Activated CD4-positive, alpha-beta T cell treated with anti-CD3 and anti-CD28 coated beads for 4 hours (primary cell): ENCODE measurements at places on chromosomes 11 and 22.

- DNase-seq, result no peak
These were observed 3.5 kb downstream of the ARRB1 start for GRCh38 chr11:75347781-75348566.

- no peak for DNase-seq
These were observed 26.9 kb downstream of the CD82 start for GRCh38 chr11:44592125-44592940.

DNA sequence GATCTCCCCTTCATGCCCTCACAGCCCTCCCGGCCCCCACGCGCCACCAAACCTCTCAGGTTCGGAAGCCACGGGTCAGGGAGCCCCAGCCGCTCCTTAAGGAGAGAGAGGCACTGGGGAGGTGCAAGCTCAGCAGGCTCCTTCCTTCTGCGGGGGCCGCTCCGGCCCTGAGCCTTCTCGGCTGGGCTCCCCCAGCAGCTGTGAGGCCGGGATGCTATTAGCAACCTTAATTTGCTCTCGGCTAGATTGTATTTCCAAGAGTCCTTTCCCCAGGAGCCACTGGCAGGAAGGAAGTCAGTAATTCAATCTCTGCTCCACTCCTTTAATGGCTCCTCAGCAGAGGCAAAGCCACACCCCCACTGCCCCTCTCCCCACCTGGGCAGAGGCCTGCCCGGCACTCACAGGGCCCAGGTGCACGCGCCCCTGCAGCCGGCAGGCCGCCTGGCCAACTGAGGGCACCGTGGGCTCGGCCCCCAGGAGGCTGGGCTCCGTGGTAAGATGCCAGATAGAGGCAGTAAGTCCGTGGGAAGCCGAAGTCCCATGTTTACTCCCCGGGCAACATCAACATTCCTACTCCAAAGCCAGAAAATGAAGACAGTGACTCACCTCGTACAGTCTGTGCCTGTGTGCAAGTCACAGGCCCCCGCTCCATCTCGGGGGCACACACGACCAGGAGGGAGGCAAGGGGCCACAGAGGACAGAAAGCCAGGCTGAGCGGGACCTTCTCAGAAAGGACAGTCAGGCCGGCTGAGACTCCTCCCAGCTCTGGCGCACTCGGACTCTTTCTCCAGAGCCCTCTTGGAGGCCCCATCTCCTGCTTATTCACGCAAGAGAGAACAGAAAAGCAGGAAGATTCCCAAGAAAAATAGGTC, 5.2 kb downstream of the IGSF9B start:
- no peak for DNase-seq

DNA sequence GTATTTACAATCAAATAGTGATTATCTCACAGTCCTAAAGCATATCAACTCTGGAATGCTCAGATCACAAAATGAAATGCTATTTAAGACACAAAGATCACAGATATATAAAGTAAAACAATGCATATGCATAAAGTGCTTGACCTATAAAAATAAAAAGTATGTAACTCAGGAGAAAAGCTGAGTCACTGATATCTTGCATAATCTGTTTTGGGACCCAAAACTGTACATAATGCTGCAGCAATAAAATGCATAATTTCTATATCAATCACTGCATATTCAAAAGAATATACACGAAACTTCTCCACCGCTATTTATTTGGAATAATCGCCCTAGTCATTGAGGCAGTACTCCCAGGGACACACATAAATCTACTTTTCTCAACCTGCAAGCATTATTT, 34.9 kb upstream of the GRIA4 start:
- DNase-seq, result no peak

DNA sequence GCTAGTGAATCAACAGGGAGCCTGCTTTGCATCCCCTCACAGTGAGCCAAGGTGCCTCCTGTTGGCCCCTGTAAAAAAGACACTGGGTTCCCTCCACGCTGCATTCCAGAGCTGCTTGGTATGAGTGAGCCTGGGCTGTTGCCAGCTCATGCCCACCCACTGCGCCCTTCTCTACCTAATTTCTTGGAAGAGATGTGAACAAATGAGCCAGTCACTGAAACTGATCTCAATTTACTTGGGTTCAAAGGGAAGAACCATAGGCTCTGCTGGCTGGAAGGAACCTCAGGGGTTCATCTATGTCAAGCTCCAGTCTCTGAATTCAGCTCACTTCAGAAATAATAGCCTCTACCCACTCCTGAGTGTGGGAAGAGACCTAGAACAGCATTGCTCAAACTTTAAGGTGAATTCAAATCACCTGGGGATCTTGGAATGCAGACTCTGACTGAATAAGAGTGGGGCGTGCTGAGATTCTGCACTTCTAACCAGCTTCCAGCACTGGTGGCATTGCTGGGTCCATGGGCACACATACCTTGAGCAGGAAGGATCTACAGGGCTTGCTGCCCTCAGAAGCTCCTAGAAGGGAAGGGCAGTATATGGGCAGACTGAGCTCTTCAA, 5.4 kb upstream of the TMPRSS4 start:
- DNase-seq, result no peak

- no peak for DNase-seq
These were observed 81.0 kb upstream of the CTSC start for GRCh38 chr11:88418508-88418907.

DNA sequence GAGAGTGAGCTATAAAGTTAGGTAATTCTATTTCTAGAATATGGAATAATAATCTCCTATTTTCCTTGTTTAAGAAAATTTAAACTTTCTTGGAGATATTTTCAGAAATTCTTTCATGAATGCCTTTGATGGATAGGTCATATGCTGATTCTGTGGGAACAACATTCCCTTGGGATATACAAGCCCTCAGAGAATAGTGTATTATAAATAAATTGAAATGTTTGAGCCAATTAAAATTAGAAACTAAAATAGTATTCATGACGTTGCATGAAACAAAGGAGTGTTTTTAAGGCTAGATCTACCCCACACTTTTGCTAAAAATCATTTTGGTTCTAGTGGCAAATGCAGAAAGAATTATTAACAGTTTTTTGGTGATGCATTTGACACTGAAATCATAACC, 269.3 kb upstream of the ANO3 start:
- no peak for DNase-seq

GRCh38 chr11:96456111-96456510, 66.3 kb downstream of the JRKL start:
- DNase-seq, result no peak

- DNase-seq, result no peak
These were observed 122.9 kb downstream of the MAML2 start for GRCh38 chr11:96219981-96220623.

- DNase-seq, result no peak
These were observed 103.8 kb downstream of the GRIK4 start for GRCh38 chr11:120615391-120615790.
